CD4-positive, alpha-beta T cell (primary cell): ENCODE measurements at places on chromosomes 1 and 21. TPM values are rescaled to one million over a fixed set of nuclear protein-coding genes. Genes with fewer than 3 reads are reported as not detected.
A peak's percentile ranks its signal among the peaks of the same experiment; 100 is the strongest.

DNA sequence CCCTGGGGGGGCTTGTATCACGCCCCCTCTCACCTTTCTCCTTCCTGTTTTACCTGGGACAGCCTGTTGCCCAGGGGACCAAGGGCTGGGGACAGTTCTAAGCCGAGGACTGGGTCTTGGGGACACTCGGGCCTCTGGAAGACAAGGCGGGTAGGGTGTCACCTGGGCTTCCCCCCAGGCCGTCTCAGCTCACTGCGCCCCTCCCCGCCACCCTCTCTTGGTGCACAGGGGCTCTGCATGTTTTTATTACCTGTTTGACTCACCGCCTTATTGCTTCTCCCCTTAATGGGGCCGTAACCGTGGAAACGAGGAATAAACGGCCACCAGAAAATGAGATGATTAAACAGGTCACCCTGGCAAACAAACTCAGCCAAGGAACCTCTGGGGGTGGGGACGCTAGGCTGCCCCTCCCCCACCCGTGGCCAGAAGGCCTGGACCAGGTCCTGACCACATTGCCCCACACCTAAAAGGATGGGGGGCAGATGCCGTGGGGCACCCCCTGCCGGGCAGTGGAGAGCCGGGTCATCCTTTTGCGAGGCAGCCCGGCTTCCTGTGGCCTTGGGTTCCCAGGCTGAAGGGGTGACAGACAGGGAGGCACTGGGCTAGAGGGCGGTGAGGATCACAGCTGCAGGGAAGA, 109.9 kb downstream of the CASZ1 start:
- no peaks in the 10 kb centered on the region for H3K27me3 ChIP-seq
- DNase-seq = no peak
- no peak overlapping the region for H3K4me3 ChIP-seq
- peaks cover 4% of the 10 kb centered on the region for H3K4me1 ChIP-seq

AMY1B gene
- not detected for total RNA-seq

- no peak overlapping the region for H3K27ac ChIP-seq
- no peak for DNase-seq
- H3K27me3 ChIP-seq = no peaks in the 10 kb centered on the region
- H3K4me1 ChIP-seq = no peaks in the 10 kb centered on the region
Observed at GRCh38 chr1:242428399-242429190, 95.9 kb downstream of the PLD5 start.

GRCh38 chr1:201192261-201192788, 1.7 kb downstream of the IGFN1 start:
- no peaks in the 10 kb centered on the region for H3K4me1 ChIP-seq
- H3K27ac ChIP-seq = no peak overlapping the region
- H3K27me3 ChIP-seq = no peaks in the 10 kb centered on the region
- H3K36me3 ChIP-seq = no peaks in the 10 kb centered on the region
- DNase-seq = no peak

GRCh38 chr1:22920734-22921451, 51.8 kb downstream of the LACTBL1 start:
- H3K4me1 ChIP-seq = no peaks in the 10 kb centered on the region
- H3K4me3 ChIP-seq = no peak overlapping the region
- H3K36me3 ChIP-seq = no peaks in the 10 kb centered on the region
- DNase-seq = no peak

C1QTNF12 gene
- total RNA-seq = 4.8 TPM

DNA sequence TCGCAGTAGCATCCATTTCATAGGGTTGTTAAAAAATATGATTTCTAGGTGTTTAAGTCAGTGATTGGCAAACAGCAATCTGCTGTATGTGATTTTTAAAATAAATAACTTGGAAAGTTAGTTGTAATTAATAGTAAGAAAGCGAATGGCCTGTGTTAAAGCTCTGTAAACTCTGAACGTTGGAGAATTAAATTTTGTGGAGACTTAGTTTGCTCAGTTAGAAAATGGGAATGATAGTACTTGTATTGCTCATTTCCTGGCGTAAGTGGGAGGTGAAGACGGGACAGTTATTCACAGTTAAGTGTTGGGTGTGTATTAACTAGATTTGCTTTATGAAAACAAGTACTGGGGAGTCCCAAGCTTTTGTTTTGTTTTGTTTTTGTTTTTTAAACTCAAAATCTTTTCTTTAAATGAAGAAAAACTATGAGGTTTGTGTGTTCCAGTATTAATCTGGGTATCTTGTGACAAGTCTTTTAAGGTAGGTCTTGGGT, 995 bp downstream of the CACYBP start:
- peak overlapping the region; percentile 74 for H3K4me3 ChIP-seq
- no peak for DNase-seq
- peaks cover 23% of the 10 kb centered on the region for H3K4me1 ChIP-seq
- H3K36me3 ChIP-seq = peaks cover 13% of the 10 kb centered on the region

NUDT4B gene
- 0.42 TPM for total RNA-seq
